ENCODE measurements at places on chromosomes 11 and 22.

DNA sequence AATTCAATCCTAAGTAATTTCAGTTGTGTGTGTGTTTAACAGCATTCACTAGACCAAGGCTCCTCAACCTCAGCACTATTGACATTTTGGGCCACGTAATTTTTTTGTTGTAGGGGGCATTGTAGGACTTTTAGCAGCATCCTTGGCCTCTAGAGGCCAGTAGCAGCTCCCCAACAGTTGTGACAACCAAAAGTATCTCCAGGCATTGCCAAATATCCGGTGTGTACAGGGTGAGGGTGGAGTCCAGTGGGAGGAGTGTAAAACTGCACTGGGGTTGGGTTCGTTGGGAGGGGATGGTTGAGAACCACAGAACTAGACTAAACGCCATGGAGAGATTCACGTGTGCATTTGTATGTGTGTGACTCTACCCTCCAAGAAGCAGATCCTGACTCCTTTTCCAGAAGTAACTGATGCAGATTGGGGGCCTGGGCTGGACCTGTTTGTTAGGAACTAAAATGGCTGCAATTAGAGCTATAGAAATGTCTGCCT, 5.9 kb upstream of the PHF21A start:
- DNase-seq = peak; percentile 40

DNA sequence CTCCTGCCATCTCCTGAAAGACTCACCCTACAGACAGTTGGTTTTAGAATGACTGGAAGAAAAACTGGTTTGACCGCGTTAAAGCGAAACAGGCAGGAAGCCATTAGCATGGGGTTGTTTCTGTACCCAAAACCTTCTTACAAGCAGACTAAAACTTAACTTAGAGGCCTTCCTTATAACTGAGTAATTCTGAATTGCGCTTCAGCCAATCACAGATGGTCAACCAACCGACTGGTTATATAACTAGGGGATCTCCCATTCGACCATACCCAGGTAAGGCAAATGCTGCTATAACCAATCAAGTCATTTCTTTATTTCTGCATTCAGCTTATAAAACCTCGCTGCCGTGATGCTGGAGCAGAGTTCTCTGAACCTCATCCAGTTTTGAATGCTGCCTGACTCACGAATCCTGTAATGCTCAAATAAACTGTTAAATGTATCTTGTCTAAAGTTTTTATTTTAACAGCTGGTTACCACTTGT, 87.8 kb upstream of the DRD2 start:
- DNase-seq = no peak

DNA sequence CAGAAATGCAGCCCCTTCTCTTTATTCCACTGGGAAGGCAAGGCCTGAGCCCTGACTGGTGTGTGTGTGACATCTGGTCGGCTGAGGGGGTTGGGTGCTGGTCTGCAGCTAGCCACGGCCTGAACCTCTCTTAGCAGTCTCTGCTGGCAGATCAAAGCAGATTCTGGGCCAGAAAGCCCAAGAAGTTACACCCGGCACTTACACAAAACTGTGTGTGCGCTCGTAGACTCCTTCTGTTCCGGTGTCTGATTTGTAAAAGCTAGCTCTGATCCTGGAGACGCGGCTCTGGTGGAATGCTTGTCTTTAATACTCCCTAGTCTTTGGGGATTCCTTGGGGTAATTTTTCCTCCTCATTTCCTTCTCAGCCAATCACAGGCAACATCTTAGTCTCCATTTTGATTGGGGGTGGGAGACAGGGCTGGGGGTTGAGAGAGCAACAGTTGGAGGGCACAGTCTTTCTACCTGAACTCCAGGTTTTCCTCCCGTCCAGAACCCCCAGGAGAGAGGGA, 5.5 kb downstream of the PKNOX2 start:
- no peak for DNase-seq

DNA sequence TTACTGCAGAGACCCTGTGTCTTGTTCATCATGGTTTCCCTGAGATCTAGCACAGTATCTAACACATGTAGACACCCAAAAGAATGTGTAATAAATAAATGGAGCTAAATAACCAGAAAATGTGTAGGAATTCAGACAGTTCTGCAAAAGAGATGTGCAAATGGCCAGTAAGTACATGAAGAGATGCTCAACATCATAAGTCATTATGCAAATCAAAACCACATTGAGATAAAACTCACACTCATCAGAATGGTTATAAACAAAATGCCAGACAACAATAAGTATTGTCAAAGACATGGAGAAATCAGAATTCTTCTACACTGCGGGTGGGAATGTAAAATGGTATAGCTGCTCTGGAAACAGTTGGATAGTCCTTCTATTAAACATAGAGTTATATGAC, 88.5 kb downstream of the RBFOX2 start:
- DNase-seq = no peak

GRCh38 chr11:9616042-9616675, 42.7 kb downstream of the WEE1 start:
- DNase-seq = no peak

DNA sequence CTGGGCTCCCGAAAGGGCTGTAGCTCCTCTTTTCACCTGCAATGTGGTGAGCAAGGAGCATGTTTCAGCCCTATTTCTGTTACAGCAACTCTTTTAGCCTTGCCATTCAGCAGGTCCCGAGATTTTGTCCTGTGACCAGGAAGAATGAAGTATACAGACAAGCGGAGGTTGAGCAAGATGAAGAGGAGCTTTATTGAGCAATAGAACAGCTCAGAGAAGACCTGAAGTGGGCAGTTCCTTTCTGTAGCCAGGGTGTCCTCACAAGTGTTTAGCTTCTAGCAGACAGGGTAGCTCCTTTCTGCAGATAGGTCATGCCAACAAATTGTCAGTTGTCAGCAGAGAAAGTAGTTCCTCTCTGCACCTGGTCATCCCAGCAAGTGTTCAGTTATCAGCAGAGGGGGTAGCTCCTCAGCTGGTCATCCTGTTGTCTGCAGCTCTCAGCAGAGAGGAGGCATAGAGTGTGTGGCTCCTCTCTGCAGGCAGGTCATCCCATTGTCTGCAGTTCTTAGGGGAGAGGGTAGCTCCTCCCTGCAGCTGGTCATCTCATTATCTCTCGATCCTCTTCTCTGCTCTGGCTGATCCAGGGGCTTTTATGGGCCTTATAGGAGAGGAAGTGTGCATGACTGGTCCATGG, 5.4 kb upstream of the OR56A4 start:
- no peak for DNase-seq

DNA sequence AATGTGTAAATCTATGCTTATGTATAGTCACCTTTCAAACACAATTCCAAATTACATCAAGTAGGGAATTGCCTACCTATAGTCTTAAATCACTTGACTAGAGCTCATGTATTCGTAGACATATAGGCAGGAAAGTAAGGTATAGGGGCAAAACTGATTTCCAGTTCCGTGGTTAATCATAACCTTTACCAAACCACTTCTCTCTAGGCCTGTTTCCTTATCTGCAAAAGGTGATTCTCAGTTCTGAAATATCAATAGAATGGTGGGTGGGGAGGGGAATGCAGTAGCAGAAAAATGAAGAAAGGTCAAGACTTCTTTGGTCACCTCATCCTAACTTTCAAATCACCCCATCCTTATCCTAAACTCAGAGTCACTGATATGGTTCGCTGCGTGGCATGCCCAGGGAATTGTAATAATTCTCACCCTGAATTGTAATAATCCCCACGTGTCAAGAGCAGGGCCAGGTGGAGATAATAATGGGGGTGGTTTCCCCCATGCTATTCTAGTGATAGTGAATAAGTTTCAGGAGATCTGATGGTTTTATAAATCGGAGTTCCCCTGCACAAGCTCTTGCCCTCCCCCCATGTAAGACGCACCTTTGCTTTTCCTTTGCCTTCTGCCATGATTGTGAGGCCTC, 1.9 kb upstream of the ANO5 start:
- no peak for DNase-seq

DNA sequence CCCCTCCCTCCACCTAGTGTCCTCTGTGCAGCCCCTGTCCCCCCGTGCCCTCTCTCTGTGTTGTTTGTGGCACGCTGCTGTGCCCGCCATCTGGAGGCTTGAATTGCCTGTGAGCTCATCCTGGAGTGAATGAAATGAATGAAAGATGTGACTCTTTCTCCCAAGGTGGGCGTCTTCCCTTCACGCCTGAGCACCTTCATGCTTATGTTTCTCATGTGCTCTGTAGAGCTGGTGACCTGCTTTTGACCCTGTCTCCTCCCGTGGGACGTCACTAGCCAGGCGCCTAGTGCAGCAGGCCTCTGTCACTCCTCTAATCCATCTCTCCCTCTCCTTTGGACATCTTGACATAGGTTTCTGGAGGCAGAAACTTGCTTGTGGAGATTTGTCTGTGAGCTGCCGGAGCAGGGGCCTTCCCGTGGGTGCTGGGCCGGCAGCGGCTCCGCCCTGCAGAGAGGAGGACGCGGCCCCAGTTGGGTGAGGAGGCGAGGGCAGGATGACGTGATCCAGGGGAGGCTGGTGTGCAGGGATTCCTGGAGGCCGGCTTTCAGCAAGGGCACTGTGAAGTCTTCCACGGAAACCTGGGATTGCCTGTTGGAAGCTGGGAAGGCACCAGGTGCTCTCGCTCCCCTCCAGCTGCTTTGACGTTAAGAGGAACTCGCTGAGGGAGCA, 40.6 kb downstream of the MUC6 start:
- DNase-seq = no peak

GRCh38 chr22:45859231-45860161, 117.5 kb downstream of the WNT7B start:
- no peak for DNase-seq

DNA sequence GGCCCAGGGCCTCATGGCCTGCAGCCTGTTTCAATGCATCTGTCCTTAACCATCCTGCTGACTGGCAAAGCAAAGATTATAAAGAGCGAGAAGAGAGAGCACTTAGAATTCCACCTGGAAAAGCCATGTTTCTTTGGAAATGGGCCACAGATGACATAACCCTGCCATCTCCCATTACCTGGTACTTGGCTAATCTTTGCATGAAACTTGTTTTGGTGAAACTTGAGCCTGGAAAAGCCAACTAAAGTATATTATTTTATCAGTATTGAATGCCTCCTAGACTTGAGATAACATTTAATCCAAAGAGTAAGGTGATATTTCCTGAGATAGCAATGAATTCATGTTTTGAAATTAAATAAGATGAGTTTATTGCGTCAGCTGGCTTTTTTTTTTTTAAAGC, 72.6 kb downstream of the NAV2 start:
- DNase-seq = no peak
